ENCODE measurements at places on chromosomes 11 and 22.

DNA sequence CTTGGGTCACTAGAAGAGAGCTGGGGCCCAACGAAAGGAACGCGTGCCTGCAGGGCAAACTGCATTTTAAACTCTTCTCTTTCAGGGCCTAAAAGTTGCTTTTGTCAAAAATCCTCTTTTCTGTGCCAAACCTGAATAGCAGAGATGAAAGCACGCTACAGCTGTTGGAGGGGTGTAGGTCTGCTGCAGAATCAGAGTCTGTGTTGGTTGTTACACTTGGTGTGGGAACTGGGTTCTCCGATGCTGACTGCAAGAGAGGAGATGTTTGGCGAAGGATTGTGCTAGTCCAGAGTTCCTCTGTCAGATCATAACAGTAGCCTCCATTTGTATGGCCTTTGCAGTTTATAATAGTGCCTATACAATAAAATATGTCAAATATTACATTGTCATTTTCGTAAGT lies 41.8 kb downstream of the BARX2 start:
- DNase-seq = no peak
- no peak overlapping the region for H3K4me3 ChIP-seq
- no peak overlapping the region for H3K27ac ChIP-seq
- no peaks in the 10 kb centered on the region for H3K27me3 ChIP-seq

DNA sequence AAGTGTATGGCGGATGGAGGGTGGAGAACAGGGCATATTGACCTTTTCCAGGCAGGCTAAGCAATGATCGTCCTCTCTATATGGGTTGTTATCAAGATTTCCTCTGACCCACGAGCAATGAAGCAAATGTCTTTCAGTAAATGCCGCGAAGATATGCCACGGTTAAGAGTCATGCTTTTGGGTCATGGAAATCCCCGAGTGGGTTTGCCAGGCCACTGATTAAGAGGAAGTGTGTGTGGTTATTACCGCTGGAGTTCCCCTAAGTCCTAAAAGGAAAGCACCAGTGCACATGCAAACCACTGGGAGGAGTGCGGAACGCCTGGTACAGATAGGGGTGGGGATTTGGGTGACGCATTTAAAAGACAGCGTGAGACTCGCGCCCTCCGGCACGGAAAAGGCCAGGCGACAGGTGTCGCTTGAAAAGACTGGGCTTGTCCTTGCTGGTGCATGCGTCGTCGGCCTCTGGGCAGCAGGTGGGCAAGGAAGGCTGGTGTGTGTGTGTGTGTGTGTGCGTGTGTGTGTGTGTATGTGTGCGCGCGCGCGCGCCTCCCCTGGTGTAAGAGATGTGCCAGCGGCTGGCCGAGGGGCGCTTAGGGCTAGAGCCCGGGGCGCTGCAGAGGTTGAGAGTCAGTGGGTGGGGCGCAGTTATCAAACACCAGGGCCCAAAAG lies at the start of gene BIRC3:
Gene BIRC3, plus strand, starts transcription at position 386 of the 669 bp plus-strand sequence. CDS start 7,026 bp downstream, outside the sequence.
- peak within 1 kb of the TSS; percentile 98 for H3K27ac ChIP-seq
- H3K4me1 ChIP-seq = peaks cover 60% of the 10 kb centered on the region
- DNase-seq = peak; percentile 84
- peak within 1 kb of the TSS; percentile 97 for H3K4me3 ChIP-seq

DNA sequence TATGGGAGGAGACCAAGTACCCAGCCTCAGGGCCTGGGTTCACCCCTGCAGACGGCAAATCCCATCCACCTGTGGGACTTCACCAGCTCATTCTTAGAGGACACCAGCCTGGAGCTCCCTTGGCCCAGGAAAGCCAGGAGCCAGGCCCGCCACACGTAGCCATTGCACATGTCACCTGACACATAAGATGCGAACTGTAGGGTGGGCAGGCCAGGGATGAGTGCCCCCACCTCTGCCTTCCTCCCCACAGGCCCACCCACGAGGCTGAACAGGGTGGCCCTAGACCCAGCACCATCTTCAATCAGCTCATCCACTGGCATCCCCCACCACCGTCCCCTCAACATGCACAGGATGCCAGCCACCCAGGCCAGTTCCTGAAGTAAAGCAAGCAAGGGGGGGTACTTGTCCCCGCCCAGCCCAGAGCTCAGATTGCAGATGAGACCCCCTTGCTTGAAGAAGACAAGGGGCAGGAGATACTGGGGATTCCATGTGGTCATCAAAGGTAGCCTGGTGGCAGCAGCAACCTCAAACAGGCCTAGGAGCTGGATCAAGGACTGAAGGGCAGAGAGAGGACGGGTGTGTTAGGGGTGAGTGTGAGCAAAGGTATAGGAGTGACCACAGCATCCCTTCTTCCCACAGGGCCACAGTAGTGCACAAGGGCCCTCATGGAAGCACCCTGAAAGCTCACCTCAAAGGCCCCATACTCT lies 45.6 kb downstream of the IGLL5 start:
- H3K27ac ChIP-seq = no peak overlapping the region
- no peak for DNase-seq
- H3K4me1 ChIP-seq = peaks cover 8% of the 10 kb centered on the region
- peaks cover 1% of the 10 kb centered on the region for H3K36me3 ChIP-seq
- no peaks in the 10 kb centered on the region for H3K27me3 ChIP-seq
- H3K4me3 ChIP-seq = no peak overlapping the region

DNA sequence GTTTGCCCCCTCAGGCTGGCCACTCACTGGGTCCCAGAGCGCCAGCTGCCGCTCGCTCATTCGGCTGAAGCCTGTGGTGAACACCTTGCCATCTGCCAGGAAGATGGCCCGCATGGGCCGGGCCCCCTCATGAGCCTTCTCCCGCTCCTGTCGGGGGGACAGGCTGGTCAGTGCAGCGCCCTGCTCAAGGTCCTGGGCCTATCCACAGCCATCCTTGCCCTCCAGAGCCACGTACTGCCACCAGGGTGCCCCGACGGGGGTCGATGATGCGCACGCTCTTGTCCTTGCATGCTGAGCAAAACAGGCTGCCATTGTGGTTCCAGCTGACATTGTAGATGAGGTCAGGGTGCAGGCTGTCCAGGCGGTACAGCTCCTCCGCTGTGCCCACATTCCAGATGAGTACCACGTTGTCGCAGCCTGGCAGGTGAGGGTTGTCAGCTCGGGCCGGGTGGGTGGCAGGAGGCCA lies 2.1 kb downstream of the CORO1B start:
- H3K36me3 ChIP-seq = peaks cover 41% of the 10 kb centered on the region
- H3K4me1 ChIP-seq = peaks cover 58% of the 10 kb centered on the region
- peak overlapping the region; percentile 97 for H3K27ac ChIP-seq
- no peak overlapping the region for H3K4me3 ChIP-seq

- H3K27ac ChIP-seq = no peak overlapping the region
- H3K36me3 ChIP-seq = peaks cover 47% of the 10 kb centered on the region
- no peak overlapping the region for H3K4me3 ChIP-seq
Observed at GRCh38 chr22:40829131-40829530, 10.0 kb upstream of the SLC25A17 start.

- peaks cover 30% of the 10 kb centered on the region for H3K4me1 ChIP-seq
- no peak for DNase-seq
- peaks cover 3% of the 10 kb centered on the region for H3K36me3 ChIP-seq
- H3K27ac ChIP-seq = peak within 1 kb of the TSS; percentile 17
- H3K4me3 ChIP-seq = peak within 1 kb of the TSS; percentile 75
Observed at GRCh38 chr11:65786786-65787636, at the start of gene OVOL1. Gene OVOL1 (plus strand): TSS chr11:65787063. CDS start chr11:65787374, 311 bp downstream.

DNA sequence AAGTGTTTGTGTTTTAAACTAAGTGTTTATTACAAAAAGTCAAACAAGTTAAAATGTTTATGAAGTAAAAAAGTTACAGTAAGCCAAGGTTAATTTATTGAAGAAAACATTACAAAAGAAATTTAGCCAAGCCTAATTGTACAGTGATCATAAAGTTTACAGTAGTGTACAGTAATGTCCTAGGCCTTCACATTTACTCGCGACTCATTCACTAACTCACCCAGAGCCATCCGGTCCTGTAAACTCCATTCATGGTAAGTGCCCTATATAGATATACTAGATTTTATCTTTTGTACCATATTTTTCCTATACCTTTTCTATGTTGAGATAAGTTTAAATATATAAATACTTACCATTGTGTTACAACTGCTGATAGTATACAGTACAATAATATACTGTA lies 481.8 kb upstream of the TENM4 start:
- no peak overlapping the region for H3K27ac ChIP-seq

DNA sequence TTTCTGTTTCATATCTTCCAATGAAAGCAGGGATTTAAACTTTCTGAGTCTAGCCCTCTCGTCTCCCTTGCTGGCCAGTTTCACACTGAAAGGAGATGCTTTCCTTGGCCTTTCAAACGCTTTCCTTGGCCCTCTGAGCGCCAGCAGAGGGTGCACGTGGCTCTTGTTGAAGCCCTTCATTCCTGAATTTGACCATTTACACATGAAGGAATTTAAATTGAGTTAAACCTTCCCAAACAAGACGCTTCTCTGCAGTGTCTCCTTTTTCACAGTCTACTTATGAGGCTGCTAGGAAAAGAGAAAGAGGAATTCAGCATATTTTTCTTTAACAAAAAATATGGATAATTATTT lies 21.6 kb downstream of the NNMT start:
- peaks cover 10% of the 10 kb centered on the region for H3K4me1 ChIP-seq
- H3K4me3 ChIP-seq = no peak overlapping the region
- H3K27me3 ChIP-seq = peaks cover 51% of the 10 kb centered on the region
- DNase-seq = no peak
- H3K27ac ChIP-seq = no peak overlapping the region
- H3K36me3 ChIP-seq = no peaks in the 10 kb centered on the region

- H3K27ac ChIP-seq = no peak overlapping the region
- no peak overlapping the region for H3K4me3 ChIP-seq
- H3K27me3 ChIP-seq = no peaks in the 10 kb centered on the region
- DNase-seq = no peak
- peaks cover 35% of the 10 kb centered on the region for H3K36me3 ChIP-seq
Observed at GRCh38 chr22:31610611-31611010, 51.4 kb downstream of the PISD start.

- DNase-seq = no peak
- no peak overlapping the region for H3K4me3 ChIP-seq
- H3K27ac ChIP-seq = no peak overlapping the region
- H3K36me3 ChIP-seq = peaks cover 72% of the 10 kb centered on the region
- H3K4me1 ChIP-seq = peaks cover 6% of the 10 kb centered on the region
Observed at GRCh38 chr22:29810216-29810615, 27.9 kb downstream of the ASCC2 start.

GRCh38 chr11:2151500-2152257 lies 9.3 kb downstream of the INS start:
- no peak overlapping the region for H3K27ac ChIP-seq
- peaks cover 50% of the 10 kb centered on the region for H3K27me3 ChIP-seq
- peak overlapping the region; percentile 37 for H3K4me3 ChIP-seq

Measured in central memory CD8-positive, alpha-beta T cell (primary cell).